ENCODE measurements at places on chromosomes 13 and 19.
A peak's percentile ranks its signal among the peaks of the same experiment; 100 is the strongest.

DNA sequence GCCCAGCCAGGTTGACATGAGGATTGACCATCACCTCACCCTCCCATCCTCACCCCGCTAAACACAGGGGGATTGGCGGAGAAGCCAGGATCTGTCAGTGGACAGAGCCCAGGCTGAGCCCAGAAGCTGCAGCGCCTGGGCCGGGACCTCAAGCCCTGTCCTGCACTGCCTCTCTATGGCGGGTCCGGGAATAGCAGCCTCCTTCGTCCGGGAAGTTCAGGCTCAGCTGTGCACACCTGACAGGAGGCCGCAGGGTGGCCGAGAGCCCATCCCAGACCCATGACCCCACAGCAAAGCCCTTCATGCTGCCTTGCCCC lies 67.8 kb downstream of the SPACA7 start:
- peak; percentile 65 for DNase-seq

- no peak for DNase-seq
These were observed 44.0 kb downstream of the MIPEP start for GRCh38 chr13:23845105-23845725.

GRCh38 chr13:59963383-59963782 lies 200.3 kb downstream of the DIAPH3 start:
- no peak for DNase-seq

DNA sequence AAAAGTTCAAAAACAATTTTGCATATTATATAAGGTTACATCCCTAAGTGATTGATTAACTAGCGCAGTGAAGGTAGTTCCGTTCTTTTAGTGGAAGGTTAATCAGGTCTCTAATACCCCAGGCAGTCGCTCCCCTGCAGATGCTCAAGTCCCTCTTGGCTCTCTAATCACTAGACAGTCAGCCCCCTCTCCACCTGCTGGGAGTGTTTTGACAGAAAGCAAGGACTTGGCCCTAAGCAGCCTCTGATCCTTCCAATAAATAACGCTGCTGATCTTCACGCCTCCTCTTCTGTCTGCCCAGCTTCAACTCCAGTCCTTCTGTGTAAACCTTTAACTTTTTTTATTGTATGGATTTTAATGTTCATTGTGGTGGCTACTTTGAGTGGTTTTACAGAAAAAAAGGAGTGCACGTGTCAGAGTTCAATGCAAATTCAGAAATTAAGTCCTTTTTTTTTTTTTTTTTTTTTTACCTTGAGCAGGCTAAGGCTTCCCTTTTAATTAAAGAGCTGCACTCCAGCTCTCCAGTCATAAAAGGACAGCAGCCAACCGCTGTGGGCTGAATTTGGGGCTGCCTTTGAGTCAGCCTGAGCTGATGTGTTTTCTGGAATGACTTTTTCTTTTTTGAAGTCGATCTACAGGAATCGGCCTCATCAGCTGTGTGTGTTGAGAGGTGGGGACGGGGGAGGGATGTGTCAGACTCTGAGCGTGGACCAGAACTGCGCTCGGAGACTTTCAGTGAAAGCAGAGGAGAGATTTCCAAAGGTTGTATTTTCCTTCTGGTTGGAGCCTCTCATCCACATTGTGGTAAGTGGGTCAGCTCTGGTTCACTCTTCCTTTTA lies 33.8 kb upstream of the MYO16 start:
- no peak for DNase-seq

- DNase-seq = no peak
These were observed 59.3 kb downstream of the URI1 start for GRCh38 chr19:30001301-30001700.

DNA sequence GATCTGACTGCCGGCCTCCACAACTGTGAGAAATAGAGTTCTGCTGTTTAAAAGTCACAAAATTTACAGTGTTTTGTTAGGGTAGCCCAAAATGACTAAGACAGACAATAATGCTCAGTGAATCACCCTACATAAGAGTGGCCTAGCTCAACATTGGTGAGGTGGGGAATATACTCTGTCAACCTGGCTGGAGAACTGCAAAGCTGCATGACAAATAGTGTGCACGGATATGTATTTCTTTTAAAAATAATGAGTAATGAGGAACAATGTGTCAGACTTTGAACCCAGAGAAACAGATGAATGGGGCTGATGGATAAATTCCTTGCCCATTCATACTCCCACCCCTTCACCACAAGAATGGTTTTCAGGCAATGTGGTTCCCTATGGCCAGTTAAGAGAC lies 372.4 kb downstream of the SUCLA2 start:
- DNase-seq = no peak

DNA sequence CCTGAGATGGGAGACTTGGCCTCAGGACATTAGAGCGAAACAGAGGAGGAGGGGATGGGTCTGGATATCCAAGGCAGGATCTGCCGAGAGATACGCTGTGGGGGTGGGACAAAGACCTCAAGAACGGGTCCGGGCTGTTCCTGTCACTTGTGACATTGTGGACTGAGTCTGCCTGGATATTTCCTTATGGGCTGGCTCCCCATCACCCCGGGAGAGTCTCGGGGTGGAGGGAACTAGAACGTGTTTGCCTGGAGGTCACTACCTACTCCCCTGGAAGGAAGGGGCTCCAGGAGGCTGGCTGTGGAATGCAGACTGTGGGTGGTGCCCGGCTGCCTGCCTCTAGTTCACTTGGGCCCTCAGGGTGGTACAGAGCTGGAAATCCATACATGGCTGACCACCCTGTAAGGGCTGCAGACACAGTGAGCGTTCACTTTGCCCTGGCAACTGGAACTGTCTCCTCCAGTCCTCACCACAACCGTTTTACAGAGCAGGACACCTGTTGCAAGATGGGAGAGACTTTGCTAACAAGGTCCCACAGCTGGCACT lies 26.4 kb downstream of the DNM2 start:
- DNase-seq = no peak

DNA sequence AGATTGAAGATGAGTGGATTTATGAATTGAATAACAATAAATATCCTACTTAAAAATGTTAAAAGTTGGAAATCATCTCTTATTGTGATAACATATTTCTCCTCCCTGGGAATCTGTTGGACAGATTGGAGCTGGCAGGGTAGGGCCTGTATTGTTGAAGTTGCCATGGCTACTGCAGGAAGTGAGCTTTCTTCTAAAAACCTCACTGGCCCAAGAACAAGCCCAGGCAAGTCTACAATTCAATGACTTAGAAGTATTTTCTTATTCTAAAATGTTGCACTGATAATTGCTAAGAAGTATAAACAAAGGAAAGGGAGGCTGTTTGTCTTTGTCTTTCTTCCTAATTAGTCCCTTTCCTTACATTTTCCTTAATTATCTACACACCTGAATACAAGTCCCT lies 112.1 kb downstream of the DLEU7 start:
- no peak for DNase-seq

DNA sequence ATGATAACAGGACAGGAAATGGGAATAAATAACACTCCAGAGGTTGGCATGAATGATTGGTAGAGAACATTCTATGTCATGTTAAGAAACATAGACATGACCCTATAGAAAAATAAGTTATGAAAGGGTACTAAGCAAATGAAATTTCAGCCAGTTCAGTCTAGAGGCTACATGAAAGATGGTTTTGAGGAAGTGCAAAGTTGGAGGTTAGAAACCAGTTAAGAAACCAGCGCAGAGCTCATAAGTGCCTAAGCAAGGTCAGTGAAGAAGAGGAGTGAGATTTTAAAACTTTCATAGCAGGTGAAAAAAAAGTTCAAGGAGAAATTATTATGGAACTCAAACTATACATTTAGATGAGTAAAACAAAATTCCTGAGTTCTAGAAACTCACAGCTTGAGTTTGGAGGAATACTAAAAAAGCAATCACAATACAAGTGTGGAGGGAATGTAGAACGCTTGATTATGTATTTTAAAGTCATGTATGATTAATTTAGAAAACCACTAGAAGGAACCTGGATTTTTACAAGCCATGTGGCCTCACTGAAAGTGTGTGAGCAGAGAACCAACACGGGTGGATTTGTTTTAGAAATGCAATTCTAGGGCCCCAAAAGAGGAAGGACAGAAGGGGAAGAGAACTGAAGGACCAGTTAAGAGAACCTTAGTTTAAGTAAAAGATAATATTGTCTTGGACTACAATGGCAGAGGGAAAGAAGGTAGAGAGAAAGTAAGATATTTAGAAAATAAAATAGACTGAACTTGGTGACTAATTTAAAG lies 162.4 kb downstream of the PCDH20 start:
- no peak for DNase-seq

DNA sequence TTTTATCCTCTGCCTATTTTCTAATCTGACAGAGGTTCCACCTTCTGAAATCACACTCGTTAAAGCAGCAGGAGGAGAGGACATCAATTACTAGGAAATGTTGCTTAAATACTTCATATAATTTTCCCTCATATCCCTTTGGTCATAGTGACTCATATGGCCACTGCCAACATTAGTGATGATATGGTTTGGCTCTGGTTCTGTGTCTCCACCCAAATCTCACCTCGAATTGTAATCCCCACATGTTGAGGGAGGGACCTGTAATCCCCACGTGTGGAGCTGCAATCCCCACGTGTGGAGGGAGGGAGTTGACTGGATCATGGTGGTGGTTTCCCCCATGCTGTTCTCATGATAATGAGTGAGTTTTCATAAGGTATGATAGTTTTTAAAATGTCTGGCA lies 618.4 kb upstream of the SLITRK5 start:
- no peak for DNase-seq

- no peak for DNase-seq
These were observed 1.3 kb downstream of the TMEM259 start for GRCh38 chr19:1019616-1019961.

DNA sequence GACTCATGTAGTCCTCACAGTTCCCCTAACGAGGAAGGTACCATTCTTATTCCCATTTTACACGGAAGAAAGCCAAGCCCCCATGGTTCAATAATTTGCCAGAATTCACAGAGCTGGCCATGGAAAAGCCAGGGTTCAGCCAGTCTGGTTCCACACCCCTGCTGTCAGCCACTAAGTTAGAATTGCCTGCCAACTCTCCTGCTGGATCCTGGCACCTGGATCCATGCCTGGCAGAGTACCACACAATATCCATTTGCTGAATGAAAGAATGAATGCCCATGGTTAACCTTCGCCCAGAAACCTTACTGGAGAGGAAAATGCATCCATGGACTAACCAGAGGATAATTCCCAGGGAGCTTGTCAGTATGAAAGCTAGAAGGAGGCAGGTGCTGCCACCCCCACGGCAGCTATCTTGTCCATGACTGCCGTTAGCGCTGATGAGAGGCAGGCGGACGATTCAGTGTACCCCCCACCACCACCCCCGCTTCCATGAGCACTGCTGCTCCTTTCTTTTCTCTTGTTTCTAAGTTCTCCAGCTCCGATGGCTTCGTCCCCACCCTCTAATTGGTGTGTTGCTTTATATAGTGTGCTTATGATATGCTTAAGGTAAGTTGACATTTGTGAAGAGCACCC lies 114.5 kb downstream of the SLC7A1 start:
- DNase-seq = no peak

- DNase-seq = no peak
These were observed 1.4 kb downstream of the LENG9 start for GRCh38 chr19:54462047-54462654.

DNA sequence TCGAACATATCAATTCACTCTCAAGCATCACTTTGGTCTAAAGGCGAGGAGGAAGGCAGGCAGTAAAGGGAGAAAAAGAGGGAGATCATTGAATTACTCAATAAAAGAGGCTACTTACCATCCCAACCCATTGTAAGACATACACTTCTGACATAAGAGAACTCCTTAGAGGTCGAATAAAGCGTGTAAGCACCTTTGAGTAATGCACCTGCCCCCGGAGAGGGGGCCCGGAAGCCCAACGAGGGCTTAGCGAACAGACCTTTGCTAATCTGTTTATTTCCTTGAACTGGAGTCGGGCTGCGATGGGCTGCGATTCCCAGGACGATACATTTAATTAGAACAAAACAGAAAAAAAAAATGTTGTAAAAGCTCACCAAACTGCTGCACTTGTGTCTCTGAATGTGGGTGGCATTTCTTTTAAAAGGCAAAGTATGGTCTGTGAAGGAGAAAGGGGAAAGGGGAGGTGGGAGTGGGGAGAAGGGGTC lies 3.0 kb downstream of the ZC3H4 start:
- peak; percentile 46 for DNase-seq

DNA sequence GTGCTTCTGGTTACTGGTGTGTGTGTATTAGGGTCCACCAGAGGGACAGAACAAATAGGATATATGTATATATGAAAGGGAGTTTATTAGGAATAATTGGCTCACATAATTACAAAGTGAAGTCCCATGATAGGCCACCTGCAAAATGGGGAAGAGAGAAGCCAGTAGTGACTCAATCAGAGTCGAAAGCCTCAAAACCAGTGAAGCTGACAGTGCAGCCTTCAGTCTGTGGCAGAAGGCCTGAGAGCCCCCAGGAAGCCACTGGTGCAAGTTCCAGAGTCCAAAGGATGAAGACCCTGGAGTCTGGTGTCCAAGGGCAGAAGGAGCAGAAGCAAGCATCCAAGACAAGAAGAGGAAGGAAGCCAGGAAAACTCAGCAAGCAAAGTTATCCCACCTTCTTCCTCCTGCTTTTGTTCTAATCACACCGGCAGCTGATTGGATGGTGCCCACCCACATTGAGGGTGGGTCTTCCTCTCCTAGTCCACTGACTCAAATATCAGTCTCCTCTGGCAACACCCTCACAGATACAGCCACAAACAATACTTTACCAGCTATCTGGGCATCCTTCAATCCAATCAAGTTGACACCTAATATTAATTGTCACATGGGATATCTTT lies 21.7 kb upstream of the SCEL start:
- DNase-seq = no peak

DNA sequence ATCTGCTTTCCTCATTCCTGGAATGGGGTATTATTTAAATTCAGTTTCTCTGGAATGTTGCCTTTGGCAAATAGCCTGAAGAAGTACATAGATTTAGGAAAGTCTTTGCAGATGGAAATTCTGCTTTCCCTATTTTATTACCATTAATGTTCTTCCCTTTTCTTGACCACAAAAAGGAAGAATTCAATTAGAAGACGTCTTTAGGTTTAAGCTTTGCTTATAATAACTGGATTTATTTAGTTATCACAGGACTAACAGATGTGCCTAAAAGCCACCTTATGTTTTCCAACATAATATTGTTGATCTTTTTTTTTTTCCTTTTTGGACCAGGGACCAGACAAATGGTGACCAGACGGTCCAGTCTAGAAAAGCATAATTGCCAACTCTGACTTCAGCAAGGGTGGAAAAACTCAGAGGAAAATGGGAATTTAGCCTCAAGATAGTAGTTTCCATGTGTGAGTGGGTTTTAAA lies 210.1 kb upstream of the SPRY2 start:
- no peak for DNase-seq

- DNase-seq = peak; percentile 54
These were observed 545 bp downstream of the BTBD2 start for GRCh38 chr19:2014731-2015607.

DNA sequence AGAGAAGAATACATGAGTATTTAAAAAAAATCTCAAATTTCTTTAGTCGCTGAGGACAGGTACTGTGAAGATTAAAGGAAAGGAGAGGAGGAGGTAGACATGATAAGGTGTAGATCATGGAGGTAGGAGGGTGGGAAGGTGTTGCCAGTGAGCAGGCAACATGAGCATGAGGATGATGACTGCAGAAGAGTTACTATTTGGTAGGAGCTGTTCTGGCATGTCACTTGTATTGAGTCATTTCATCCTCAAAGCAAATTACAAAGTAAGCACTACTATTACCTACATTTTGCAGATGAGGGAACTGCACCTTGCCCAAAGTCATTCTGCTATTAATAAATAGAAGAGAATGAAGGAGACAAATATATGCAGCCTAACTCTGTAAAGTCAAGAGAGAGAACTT lies 435.8 kb upstream of the KLF12 start:
- no peak for DNase-seq

GRCh38 chr19:7550987-7551761 lies 15.7 kb downstream of the PNPLA6 start:
- DNase-seq = peak; percentile 52

GRCh38 chr19:33487901-33488800 lies 33.4 kb downstream of the PEPD start:
- DNase-seq = no peak
